ENCODE measurements at places on chromosomes 13 and 19.

- DNase-seq, result no peak
Measured at GRCh38 chr19:45294291-45295029, 28.2 kb downstream of the CKM start.

DNA sequence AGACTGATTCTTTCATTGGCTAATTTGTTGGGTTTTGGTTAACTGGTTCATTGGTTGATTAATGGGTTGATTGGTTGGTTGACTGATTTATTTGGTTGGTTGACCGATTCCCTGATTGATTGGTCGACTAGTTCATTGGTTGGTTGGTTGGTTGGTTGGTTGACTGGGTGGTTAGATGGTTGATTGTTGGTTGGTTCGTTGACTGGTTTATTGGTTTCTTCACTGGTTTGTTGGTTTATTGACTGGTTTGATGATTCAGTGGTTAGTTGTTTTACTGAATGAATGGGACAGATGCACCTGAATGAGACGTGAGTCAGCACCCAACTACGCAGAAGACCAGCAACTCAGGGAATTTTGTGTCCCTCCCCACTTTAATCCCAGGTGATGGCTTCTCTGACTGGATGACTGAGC, 2.7 kb upstream of the NUP62 start:
- DNase-seq, result peak; percentile 95

DNA sequence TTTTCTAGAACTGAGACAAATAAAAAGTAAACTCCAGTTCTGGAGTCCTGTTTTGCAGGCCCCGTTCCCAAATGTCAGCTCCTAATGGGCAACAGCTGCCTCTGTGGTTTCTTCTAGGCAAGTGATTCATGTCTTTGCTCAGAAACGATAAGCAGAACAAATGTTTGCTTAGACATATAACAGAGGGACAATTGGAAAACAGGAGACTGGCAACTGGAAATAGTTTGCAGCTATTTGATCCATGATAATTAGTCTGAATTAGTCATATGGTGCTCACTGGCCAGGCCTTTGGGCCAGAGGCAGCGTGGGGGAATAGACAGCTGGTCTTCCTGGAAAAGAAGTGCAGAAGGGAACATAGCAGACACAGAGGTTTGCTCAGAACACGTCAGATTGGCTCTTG, 29.2 kb upstream of the TSHZ3 start:
- peak; percentile 76 for DNase-seq

DNA sequence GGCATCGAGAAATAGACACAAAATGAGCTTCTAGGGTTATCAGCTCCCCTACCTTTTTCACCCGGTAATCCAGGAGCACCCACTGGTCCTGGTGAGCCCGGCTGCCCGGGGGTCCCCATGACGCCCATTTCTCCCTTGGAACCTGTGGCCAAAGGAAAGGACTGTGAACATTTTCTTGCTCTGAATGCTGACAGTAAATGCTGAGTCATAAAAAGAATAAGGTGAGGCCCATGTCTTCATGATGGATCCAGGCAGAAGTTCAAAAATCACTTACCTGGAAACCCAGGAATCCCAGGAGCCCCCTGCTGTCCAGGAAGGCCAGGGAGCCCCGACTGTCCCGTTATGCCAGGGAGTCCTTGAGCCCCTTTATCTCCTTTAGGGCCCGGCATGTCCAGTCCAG, 129.2 kb downstream of the COL4A1 start:
- DNase-seq, result no peak

DNA sequence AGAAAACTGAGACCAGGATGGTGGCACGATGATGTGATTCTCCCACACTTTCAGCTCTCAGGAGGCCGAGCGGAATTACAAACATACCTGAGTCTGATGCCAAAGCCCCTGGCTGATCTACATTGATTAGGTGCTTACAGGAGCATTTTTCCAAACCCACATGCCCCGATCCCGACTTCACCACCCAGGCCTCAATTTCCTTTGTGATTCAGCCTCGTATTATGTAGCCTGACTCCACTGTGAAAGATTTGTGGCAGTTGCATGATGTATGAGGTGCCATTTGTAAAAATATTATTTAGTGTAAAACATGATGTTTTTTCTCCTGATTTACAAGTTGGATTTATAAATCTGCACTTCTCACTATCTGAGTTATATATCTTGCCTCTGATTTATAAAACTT, 118.0 kb downstream of the TSHZ3 start:
- DNase-seq, result no peak

DNA sequence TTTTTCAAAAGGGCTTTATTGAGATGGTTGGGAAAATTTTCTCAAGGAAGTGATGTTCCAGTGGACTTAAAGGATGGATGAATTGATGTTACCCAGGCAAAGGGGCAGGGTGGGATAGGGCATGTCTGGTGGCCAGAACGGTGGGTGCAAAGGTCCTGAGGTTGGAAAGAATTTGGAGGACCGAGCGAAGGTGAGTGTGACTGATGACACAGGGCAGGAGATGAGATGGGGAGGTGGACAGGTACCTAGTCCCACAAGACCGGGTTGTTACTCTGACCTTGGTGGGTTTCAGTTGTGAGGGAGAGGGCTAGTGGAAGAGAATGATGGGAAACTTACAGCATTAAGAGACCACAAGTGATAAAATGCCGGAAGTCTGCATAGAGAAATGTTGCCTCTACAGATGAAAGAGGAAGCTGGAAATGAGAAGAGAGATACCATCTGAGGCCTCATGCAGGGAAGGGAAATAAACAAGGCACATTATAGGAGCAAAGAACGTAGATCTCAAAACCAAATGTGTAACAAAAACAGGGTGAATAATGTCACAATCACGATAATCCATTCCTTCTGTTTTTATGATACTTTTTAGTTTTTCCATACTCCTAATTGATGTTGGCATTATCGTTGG, 4.5 kb downstream of the ADGRE1 start:
- no peak for DNase-seq

DNA sequence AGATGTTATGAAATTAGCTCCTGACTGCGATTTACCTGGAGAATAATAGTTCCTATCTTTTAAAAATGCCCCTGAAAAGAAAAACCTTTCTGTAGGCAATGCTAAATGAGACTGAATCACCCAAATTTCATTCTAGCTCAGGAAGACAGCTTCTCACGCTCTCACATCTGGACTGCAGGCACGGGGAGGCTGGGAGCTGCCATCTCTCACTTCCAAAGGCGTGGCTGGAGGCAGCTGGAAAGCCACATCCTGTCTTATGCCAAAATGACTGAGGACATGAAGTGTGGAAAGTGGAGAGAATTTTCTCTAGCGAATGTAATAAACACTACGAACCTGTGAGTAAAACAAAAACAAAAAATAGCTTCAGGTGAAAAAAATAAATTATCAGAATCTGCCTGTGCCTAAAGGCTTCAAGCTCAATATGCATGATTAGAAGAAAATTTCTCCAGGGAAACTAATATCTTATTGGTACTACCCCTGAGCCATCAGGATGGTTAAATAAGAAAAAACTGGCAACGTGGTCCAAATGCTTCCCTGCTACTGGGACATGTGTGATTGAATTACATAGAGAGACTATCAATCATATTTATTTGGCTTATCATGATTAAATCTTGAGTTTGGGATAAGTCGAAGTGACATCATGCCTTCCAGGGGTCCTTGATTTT, 58.1 kb upstream of the UBL3 start:
- peak; percentile 71 for DNase-seq

GRCh38 chr19:17170538-17171297, 44.4 kb upstream of the USE1 start:
- no peak for DNase-seq

DNA sequence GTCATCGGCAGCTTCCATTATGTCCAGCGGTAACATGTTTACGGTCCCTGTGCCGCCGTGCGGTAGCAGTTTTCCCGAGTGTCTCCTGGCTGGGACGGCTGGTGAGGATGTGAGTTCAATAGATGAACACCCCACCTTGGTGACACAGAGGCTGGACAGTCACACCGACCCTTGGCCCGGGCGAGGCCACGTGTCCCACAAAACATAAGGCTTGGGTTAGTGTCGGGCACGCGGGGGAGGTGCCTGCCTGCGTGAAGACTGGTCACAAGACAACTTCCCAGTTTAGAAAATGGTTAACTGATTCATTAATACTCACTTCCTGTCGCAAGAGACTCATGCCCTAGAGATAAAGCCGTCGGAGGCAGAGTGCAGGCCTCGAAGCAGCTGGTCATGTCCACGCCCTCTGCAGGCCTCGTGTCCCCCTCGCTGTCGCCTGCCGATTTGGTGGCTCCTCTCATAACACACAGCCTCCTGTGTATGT, 17.2 kb downstream of the RASA3 start:
- DNase-seq, result peak; percentile 38

GRCh38 chr13:39692660-39693438, 37.4 kb downstream of the COG6 start:
- DNase-seq, result no peak

DNA sequence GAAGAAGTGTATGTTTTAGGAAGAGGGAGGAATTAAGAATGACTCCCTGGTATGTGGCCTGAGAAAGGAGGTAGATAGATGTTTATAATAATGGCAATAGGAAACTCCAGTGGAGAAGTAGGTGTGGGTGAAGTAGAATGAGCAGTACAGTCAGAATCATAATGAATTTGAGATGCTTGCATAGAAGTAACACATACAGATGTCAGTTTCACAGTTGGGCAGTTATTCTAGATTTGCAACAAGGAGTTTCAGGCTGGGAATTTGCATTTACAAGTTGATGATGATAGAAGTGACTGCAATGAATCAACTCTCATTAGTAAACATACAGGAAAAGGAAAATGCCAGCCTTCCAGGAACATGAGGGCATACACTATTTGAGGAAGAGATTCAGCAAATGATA, 149.0 kb downstream of the SLITRK1 start:
- no peak for DNase-seq

DNA sequence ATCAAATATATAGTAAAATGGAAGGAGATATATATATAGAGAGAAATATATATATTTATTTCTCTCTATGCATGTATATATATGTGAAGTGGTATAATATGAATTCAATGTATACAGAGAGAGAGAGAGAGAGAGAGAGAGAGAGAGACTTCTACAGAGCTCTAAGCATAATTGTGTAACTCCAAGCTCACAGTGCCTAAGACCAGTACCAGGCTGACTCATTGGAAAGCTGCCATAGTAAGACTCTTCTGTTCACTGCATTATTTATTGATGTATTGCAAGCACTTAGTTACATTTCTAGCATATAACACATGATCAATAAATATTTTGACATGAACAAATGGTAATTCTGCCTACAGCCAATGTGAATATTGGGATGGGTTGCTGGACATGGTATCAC, 1734.7 kb downstream of the SLITRK1 start:
- DNase-seq, result peak; percentile 3

- DNase-seq, result no peak
Measured at GRCh38 chr19:14031719-14032480, at the start of gene IL27RA. Gene IL27RA, plus strand, starts transcription at chr19:14031762. Its CDS starts 111 bp downstream, at chr19:14031873.
